ENCODE measurements at places on chromosomes 11 and 22. TPM values are rescaled to one million over a fixed set of nuclear protein-coding genes. Genes with fewer than 3 reads are reported as not detected.

The NPTXR gene
- 6.8 TPM for total RNA-seq

The RAG1 gene
- 0.79 TPM for total RNA-seq

The MYEOV gene
- total RNA-seq = 3.8 TPM

The VSIG10L2 gene
- total RNA-seq = not detected

The SLC17A6 gene
- 0.23 TPM for total RNA-seq

The ZFPL1 gene
- 15.8 TPM for total RNA-seq

The TRIM29 gene
- 0.59 TPM for total RNA-seq

The TMEM45B gene
- total RNA-seq = 1.7 TPM

The LYVE1 gene
- 3.9 TPM for total RNA-seq

The SERPING1 gene
- 172 TPM for total RNA-seq

The CRACR2B gene
- total RNA-seq = 114 TPM

The ACRV1 gene
- total RNA-seq = not detected

The PGGHG gene
- 98.3 TPM for total RNA-seq

The PKNOX2 gene
- total RNA-seq = 4.3 TPM

The KCNE3 gene
- total RNA-seq = 4.2 TPM

The STARD10 gene
- total RNA-seq = 121 TPM

The VSIG2 gene
- 1.3 TPM for total RNA-seq

The TREH gene
- total RNA-seq = 1.1 TPM

The ARHGAP8 gene
- total RNA-seq = 9.8 TPM

The GLB1L2 gene
- total RNA-seq = 6.8 TPM

The CASP1 gene
- total RNA-seq = 13.8 TPM

The FAM180B gene
- total RNA-seq = not detected

The TSSK2 gene
- not detected for total RNA-seq

The TNNI2 gene
- 8.7 TPM for total RNA-seq

The ADORA2A gene
- 1.1 TPM for total RNA-seq

The DDTL gene
- total RNA-seq = 2.6 TPM

The RIBC2 gene
- total RNA-seq = 0.40 TPM

The CBY1 gene
- 17.0 TPM for total RNA-seq

The AQP11 gene
- 1.5 TPM for total RNA-seq

The MOV10L1 gene
- total RNA-seq = 0.19 TPM

The YPEL4 gene
- 0.28 TPM for total RNA-seq

The OOSP4B gene
- total RNA-seq = not detected

Measured in pancreas (tissue), 10 donors.